ENCODE measurements at places on chromosomes 7 and 10.

DNA sequence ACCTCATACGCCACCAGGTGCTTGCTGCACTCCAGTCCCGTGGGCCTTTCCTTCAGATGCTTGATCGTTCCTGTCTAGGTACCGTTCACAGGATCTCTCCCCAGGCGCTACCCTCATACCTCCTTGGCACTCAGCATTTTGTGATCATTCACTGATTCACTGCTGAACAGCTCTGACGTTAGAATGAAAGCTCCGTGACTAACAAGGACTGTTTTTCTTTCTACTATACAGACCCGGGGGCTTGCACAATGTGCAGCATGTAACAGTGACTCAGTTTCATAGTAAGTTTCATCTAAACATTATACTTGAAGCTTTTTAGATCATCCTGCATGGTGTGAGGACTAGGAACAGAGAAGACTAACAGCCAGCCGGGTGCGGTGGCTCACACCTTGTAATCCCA lies 20.6 kb downstream of the KIN start:
- no peak for DNase-seq

DNA sequence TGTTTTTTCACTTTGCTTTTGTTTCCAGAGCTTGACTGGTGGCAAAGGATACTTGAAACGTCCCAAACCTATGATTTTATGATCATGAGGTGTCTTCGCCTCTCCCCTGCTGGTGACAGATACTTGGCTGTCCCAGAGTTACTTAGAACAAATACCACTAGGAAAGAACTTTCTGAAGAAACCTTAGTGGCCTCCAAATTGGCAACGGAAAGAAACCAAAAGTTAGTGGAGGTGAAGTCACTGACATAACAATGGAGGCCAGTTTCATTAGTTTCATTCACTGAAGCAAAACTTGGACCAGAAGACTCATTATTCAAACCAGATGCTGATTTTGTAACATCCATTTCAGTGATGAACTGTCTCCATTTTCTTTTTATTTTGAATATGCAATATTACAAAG lies 68.6 kb downstream of the JAZF1 start:
- no peak for DNase-seq

GRCh38 chr10:55019439-55019838 lies 218.4 kb upstream of the PCDH15 start:
- DNase-seq = no peak

- DNase-seq = no peak
Measured at GRCh38 chr10:9331583-9332008, 1277.1 kb downstream of the GATA3 start.

GRCh38 chr7:24697416-24697815 lies 59.8 kb downstream of the GSDME start:
- DNase-seq = no peak

GRCh38 chr10:63331586-63331985 lies 134.2 kb downstream of the JMJD1C start:
- no peak for DNase-seq

GRCh38 chr10:117652228-117653169 lies 110.0 kb downstream of the EMX2 start:
- DNase-seq = no peak

GRCh38 chr10:76169246-76169645 lies 737.8 kb downstream of the LRMDA start:
- no peak for DNase-seq

DNA sequence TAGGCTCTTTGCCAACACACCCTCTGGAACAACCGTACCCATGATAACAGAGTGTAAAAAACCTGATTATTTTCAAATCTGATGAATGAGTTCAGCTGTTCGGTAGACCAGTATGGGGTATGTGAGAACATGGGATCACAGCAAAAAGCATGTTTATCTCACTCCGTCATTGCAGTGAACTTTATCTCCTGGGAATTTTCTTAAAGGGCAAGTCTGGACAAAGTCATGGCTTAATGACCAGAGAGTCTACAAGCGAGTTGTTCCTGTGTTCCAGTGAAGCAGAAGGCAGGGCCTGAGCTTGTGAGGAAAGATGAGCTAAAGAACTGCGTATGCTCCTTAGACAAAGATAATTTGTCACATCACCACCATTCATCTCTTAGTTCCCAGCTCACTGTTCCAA lies 219.7 kb downstream of the TRIL start:
- no peak for DNase-seq

DNA sequence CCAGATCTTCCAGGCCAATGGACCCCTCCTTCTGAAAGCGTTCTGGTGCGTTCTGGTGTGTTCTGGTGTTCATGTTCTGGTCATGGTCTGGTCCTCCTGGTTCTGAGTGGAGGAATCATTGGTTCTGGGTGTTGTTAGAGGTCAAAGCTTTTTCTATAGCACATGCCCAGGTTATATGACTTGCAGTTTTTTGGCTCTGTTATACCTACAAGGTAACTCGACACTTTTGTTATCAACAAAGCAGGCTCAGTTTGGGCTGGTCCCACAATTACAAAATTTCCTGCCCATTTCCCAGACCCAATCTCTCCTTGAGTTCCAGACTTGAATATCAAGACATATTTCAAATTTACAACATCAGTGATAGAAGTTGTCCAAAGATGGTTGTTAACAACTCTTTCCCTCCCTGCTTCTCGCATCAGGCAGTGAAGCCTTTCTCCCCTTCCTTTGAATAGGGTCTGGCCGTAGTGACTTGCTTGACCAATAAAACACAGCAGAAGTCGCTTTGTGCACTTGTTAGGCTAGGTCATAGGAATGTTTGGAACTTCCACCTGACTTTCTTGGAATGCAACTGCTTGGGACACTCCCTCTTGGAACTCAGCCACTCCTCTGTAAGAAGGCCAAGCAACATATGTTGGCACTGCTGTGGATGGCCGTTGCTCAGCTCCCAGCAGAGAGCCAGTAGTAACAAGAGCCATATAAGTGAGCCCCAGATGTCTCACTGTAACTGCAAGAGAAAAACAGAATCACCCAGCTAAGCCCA lies 83.1 kb upstream of the STEAP1B start:
- DNase-seq = no peak

DNA sequence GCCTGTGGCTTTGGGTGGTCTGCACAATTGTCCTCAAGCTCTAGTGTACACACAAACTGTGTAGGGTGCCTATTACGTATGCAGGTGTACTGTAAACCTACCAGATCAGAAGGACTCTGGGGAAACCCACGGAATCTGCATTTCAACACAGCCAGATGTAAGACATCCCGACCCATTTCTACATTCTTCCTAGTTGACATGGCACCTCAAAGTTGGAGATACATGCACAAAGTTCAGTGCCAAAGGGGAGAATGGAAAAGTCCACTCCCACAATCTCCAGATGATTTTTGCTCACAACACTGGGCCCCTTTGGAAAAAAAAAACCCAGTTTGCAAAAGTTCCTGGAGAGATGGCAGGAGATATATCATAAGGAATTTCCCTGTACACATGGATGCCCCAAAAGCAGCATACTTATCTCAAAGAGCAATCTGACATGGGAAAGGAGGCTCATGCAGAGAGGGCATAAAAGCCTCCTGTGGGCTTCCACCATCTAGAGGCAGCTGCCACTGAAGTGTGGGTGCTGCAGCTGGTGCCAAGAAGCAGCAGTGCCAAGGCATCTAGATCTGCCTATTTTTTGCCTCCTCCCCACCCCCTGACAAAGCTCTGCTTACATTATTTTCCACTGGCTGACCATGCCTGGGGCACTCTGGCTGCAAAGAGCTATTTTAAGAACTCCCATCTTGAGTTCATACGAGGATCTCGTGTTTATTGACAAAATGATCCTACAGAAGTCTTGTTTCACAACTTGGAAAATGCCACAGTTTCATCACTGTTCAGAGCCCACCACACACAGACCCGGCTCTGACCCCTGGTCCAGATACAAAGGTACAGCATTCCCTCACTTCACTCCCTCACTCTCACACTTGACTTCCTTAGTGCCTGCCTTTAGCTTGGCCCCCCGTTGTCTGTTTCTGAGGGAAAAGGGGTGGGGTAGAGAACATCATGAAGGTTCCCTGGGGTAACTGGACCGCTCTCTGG lies 12.9 kb downstream of the TECTB start:
- no peak for DNase-seq

- no peak for DNase-seq
Measured at GRCh38 chr7:45217358-45217757, 59.8 kb downstream of the RAMP3 start.

GRCh38 chr10:131762789-131763696 lies 137.8 kb upstream of the PPP2R2D start:
- no peak for DNase-seq

DNA sequence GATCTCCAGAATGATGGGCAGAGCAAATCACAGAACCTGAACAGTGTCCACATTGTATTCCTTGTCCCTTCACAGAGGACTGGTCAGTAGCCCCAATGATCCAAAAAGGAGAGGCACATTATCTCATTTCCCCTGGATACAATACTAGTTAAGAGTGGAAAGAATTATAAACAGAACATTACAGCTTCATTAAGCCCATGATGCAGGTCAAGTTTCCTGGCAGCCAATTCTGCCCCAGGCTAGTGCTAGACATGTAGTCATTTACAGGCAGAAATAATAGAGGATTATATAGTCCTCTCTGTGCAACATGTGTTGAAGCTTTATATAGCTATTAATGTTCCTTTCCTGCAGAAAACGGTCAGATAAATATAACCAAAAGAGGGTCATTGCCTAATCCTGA lies 124.3 kb upstream of the WNT16 start:
- DNase-seq = no peak

GRCh38 chr10:42697926-42698325 lies 59.6 kb upstream of the ZNF33B start:
- no peak for DNase-seq

DNA sequence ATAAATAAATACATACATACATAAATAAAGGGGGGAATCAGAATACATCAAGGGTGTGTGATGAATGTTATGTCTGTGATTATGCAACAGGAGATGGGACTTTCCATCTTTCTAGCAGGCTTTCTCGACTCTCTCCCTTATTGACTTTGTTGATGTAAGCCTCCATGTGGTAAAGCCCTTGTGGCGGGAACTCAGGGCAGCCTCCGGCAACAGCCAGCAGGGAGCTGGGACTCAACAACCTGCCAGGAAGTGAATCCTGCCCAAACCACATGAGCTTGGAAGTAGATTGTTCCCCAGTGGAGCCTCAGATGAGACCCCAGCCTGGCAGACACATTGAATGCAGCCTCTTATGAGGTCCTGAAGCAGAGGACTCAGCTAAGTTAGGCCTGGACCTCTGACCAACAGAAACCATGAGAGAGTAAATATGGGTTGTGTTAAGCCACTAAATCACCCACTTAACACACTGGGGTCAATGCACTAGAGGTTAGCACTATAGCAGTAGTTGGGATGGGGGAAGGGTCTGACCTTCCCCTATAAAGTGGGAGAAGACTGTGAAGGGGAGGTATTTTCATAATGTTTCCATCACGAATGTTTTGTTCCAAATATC lies 104.0 kb downstream of the JCAD start:
- no peak for DNase-seq

GRCh38 chr10:112082120-112082519 lies 101.4 kb downstream of the GPAM start:
- no peak for DNase-seq

GRCh38 chr10:13340068-13340467 lies 8.0 kb downstream of the SEPHS1 start:
- DNase-seq = no peak

DNA sequence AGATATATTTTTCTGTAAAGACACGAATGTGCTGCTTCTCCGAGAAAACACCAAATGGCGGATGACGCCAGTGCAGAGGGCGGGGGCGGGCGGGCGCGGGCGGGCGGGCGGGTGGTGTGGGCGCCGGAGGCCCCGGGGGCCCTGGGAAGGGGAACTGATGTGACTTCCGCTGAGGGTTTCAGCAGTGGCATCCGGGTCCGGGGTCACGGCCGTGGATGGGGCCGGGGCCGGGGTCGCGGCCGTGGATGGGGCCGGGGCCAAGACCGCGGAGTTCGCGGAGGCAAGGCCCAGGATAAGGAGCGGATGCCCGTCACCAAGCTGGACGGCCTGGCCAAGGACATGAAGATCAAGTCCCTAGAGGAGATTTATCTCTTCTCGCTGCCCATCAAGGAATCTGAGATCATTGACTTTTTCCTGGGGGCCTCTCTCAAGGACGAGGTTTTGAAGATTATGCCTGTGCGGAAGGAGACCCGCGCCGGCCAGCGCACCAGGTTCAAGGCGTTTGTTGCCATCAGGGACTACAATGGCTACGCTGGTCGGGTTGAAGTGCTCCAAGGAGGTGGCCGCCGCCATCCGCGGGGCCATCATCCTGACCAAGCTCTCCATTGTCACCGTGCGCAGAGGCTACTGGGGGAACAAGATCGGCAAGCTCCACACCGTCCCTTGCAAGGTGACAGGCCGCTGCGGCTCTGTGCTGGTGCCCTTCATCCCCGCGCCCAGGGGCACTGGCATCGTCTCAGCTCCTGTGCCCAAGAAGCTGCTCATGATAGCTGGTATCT lies 20.3 kb upstream of the IGF2BP3 start:
- DNase-seq = no peak

DNA sequence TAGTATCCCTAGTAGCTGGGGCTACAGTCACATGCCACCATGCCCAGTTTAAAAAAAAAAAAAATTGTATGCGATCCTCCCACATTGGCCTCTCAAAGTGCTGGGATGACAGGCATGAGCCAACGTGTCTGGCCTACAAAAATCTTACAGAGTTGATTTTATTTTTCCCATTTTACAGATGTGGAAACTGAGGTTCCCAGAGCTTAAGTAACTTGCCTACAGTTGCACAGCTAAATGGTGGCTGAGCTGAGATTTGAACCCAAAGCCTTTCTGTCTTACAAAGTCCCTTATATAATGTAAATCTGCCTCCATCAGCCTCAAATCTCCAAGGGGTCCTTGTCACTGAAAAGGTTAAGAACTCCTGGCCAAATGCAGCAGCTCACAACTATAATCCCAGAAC lies 24.6 kb upstream of the LIMK1 start:
- no peak for DNase-seq

DNA sequence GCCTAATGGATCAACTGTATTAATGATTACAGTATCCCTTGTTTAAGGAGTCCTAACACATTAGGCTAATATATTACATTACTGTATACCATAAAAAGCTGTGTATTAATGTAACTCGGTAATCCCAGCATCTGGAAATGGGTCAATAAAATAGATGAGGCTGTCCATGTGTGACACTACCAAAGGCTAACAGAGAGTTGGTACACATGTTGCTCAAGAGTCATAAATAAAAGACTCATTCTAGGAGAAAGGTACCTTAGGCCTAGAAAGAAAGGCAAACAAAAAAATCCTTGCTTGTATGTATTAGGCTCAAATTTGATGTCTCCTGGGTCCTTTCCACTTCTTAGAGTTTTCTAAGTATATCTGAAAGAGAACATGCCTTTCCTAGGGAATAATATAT lies 14.6 kb downstream of the MCMBP start:
- no peak for DNase-seq

- no peak for DNase-seq
Measured at GRCh38 chr10:102645388-102645740, 1.1 kb downstream of the TRIM8 start.

DNA sequence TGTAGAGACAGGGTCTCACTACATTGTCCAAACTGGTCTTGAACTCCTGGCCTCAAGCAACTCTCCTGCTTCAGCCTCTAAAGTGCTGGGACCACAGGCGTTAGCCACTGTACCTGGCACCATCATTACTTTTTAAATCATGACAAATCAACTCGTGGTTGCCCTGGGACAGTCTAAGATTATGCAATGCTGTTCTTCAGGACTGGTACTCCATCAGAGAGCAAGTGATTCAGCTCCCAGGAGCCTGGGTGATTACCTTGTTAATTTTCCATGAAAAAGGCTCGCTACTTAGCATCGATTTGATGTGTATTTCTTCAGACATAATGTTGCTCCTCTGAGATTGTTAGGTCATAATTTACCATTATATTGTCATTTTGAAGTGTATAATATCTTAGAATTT lies 158.9 kb upstream of the STEAP4 start:
- no peak for DNase-seq

GRCh38 chr7:2757361-2757903 lies 69.4 kb downstream of the AMZ1 start:
- no peak for DNase-seq

- DNase-seq = no peak
Measured at GRCh38 chr10:28910956-28911355, 233.6 kb downstream of the BAMBI start.

All from stimulated activated CD8-positive, alpha-beta memory T cell treated with anti-CD3 and anti-CD28 coated beads, Interleukin-15, amount 100 ng/mL, for 1 hour (primary cell).